ENCODE measurements at places on chromosomes 5 and 9.

DNA sequence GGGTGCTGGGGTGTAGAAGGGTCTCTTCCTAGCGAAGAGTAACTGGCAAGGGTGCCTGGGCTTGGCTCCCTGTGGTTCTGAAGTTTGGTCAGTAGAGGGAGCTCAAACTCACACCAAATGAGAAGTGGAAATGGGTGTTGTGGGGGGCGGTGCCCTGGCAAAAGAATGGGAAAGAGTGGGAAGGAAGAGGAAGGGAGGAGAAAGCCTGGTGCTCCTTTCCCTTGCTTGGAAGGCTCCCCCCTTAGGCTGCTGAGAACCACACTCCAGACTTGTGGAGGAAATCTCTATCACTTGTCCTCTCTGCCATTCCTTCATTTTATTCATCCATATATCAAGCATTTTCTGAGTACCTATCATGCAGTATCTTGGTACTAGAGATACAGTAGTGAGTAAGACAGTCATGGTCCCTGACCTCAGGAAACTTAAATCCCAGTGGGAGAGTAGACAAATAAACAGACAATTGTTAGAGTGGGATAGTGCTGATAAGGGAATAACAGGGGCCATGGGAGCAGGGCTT, 13.0 kb downstream of the SLC4A9 start:
- DNase-seq: peak; percentile 78

GRCh38 chr5:171862624-171863023, 77.0 kb downstream of the SMIM23 start:
- DNase-seq: no peak

- DNase-seq: peak; percentile 73
These were observed 1.5 kb downstream of the SMIM32 start for GRCh38 chr5:136191304-136192014.

GRCh38 chr9:127837346-127837745, 17.1 kb downstream of the ENG start:
- DNase-seq: no peak

DNA sequence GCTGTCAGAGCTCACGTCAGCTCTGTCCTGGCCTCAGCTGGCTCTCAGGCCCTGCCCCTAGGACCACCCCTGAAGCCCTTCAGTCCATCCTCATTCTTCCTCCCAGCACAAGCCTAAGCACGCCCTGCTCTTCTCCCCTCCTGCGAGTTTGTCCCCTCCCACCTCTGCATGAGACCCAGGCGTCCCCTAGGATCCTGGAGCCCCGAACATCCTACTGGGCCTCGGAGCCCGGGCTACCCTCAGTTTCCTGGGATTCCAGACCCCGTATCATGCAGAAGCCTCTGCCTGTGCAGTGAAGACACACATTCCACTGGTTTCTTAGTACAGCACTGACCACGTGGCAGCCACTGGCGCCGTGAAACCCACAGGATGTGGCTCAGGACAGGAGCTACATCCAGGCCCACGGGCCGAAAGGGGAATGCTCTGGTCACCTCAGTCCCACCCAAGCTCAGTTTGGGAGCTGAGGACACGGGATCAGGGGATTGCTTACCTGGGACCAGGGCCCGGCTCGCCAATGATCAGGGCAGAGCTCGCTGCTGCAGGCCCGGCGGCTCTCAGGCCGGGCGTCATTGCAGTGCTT, 64.2 kb downstream of the ZNF354C start:
- DNase-seq: no peak

GRCh38 chr5:125967576-125967975, 455.6 kb upstream of the GRAMD2B start:
- DNase-seq: no peak

DNA sequence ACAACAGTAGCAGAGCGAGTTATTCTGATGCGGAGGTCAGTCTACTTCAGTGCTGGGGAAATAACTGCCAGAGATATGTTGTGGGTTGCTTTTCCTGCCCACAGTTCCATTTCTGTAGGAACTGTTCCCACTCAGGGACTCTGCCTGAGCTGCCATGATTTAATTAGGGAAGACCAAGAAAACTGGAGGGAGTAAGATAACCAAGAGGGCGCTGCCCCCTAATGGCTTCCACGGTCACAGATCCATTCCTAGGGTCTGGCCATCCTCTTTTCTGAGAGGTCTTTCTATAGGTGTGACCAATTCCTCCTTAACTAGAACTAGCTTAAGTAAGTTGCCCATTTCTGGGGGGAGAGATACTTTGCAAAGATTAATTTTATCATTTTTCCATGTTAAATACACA, 125.9 kb downstream of the APBA1 start:
- peak; percentile 36 for DNase-seq
